ENCODE measurements at places on chromosomes 6 and 20.

DNA sequence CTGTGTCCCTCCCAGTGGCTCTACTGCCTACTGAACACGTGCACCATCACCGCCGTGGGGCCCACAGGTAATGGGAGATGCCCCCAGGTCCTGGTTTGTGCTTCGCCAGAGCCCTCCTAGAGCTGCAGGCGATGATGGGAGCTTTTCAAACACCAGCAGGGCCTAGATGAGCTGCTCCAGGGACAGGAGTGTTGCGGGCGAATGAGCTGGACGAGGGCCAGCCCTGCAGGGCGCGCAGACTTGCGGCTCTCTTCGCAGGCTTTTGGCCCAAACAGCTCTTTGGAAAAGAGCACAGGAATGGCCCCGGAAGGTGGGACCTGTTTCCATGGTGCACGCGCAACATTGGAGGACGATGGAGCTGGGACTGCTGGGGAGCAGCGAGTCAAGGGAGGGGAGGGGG lies 409.3 kb upstream of the SULF2 start:
- H3K4me3 ChIP-seq: no peak overlapping the region
- no peaks in the 10 kb centered on the region for H3K27me3 ChIP-seq
- H3K4me1 ChIP-seq: peaks cover 22% of the 10 kb centered on the region

GRCh38 chr6:124590001-124590400 lies 372.2 kb upstream of the RNF217 start:
- H3K36me3 ChIP-seq: no peaks in the 10 kb centered on the region
- no peaks in the 10 kb centered on the region for H3K27me3 ChIP-seq
- H3K27ac ChIP-seq: no peak overlapping the region
- DNase-seq: no peak
- H3K4me1 ChIP-seq: peaks cover 7% of the 10 kb centered on the region
- no peak overlapping the region for H3K4me3 ChIP-seq

DNA sequence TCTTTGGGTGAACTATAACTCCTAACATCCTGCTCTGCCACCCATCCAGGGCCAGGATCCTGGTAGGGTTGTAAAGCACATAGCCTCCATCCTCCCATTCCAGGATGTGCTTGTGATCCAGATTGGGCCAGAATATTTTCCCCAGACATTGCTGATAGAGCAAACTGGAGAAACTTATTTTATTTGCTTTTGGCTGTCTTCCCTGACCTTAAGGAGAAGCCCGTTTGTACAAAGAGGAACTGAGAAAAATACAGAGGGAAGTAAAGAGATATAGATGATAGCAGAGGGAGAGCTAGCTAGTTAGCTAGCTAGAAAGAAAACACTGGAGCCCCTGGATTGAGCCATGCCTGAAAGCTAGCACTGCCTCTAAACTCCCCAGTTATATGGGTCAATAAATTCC lies 9.0 kb upstream of the HDAC2 start:
- no peak overlapping the region for H3K27ac ChIP-seq
- no peak overlapping the region for H3K4me3 ChIP-seq
- H3K36me3 ChIP-seq: no peaks in the 10 kb centered on the region
- no peaks in the 10 kb centered on the region for H3K4me1 ChIP-seq
- DNase-seq: no peak

- H3K27me3 ChIP-seq: no peaks in the 10 kb centered on the region
- DNase-seq: no peak
- H3K4me1 ChIP-seq: peaks cover 53% of the 10 kb centered on the region
- H3K36me3 ChIP-seq: no peaks in the 10 kb centered on the region
- peak overlapping the region; percentile 32 for H3K4me3 ChIP-seq
These were observed 13.6 kb upstream of the SASH1 start for GRCh38 chr6:148328876-148329555.

DNA sequence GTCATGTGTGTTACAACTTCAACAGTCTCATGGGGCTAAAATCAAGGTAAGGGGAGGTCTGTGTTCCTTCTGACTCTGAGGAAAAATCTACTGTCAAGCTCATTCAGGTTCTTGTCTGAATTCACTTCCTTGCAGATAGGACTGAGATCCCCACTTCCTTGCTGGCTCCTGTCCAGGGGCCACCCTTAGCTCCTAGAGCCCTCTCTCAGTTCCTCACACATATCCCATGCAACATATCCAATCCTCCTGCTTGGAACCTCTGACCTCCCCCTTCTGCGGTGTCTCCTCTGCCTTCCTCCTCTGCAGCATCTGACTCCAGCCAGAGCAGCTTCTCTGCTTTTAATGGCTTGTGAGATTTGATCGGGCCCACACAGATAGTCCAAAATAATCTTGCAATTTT lies 27.1 kb upstream of the MICB start:
- H3K4me3 ChIP-seq: no peak overlapping the region
- peaks cover 17% of the 10 kb centered on the region for H3K27me3 ChIP-seq
- no peak overlapping the region for H3K27ac ChIP-seq
- no peaks in the 10 kb centered on the region for H3K36me3 ChIP-seq
- DNase-seq: no peak

DNA sequence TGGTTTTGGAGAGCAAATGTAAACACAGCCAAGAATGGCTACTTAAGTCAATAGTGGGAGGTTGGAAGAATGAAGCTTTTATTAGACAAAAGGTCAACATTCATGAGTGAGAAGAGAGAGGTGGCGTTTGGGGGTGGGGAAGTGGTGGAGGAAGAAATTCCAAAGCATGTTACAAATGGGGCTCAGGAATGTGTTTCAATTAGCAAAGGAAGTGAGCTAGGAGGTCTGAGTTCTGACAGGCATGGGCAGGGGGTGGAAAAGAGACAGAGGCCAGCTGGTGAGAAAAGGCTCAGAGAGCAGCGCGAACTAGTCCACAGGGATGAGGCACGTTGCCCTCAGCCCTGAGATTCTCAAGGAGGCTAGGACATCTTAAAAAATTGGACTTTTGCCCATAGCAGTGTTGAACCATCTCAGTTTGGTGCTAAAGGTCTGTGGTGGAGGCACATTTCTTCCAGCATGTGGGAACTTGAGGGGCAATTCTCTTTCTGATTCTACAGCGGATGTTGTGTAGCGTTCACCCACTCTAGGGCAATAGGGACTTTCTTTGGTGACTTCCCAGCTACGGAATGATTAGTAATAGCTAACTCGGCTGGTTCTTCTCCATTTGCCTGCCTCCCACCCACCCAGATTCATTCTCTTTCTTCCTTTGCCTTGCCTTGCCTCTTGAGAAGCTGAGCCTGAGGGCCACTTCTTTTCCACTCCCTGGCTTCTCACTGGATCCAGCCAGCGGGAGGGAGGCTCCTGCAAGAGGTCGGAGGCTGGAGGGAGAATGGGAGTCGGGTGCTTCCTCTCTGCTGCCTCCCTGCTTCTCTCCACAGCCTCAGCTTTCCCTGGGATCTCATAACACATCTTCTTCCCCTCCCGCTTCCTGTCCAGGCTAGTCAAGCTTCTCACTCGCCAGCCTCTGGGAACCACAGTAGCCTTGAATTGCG lies 45.1 kb upstream of the NEDD9 start:
- no peaks in the 10 kb centered on the region for H3K36me3 ChIP-seq
- no peak for DNase-seq
- peaks cover 32% of the 10 kb centered on the region for H3K4me1 ChIP-seq
- no peak overlapping the region for H3K4me3 ChIP-seq
- peak overlapping the region; percentile 88 for H3K27ac ChIP-seq
- no peaks in the 10 kb centered on the region for H3K27me3 ChIP-seq

- H3K27ac ChIP-seq: peak overlapping the region; percentile 91
- H3K4me1 ChIP-seq: peaks cover 16% of the 10 kb centered on the region
- DNase-seq: no peak
These were observed 12.7 kb downstream of the STK35 start for GRCh38 chr20:2114127-2114959.

- H3K27ac ChIP-seq: no peak overlapping the region
- no peaks in the 10 kb centered on the region for H3K4me1 ChIP-seq
- H3K4me3 ChIP-seq: no peak overlapping the region
- DNase-seq: peak; percentile 61
- H3K27me3 ChIP-seq: no peaks in the 10 kb centered on the region
- no peaks in the 10 kb centered on the region for H3K36me3 ChIP-seq
These were observed 63.9 kb upstream of the FUCA2 start for GRCh38 chr6:143575440-143575839.

GRCh38 chr6:35139924-35140638 lies 1.1 kb downstream of the TCP11 start:
- H3K36me3 ChIP-seq: no peaks in the 10 kb centered on the region
- no peak overlapping the region for H3K4me3 ChIP-seq
- peak overlapping the region; percentile 16 for H3K27ac ChIP-seq
- peaks cover 8% of the 10 kb centered on the region for H3K4me1 ChIP-seq
- DNase-seq: peak; percentile 55

GRCh38 chr20:33791021-33791420 lies 20.1 kb upstream of the CHMP4B start:
- no peaks in the 10 kb centered on the region for H3K27me3 ChIP-seq
- H3K4me3 ChIP-seq: no peak overlapping the region
- peak overlapping the region; percentile 92 for H3K27ac ChIP-seq
- no peaks in the 10 kb centered on the region for H3K36me3 ChIP-seq

- H3K4me3 ChIP-seq: no peak overlapping the region
- peaks cover 41% of the 10 kb centered on the region for H3K27me3 ChIP-seq
- no peaks in the 10 kb centered on the region for H3K4me1 ChIP-seq
These were observed 336.2 kb downstream of the FOXA2 start for GRCh38 chr20:22248051-22248667.
